ENCODE measurements at places on chromosomes 3 and 15. TPM values are rescaled to one million over a fixed set of nuclear protein-coding genes. Genes with fewer than 3 reads are reported as not detected.

- no peak for DNase-seq
- no peaks in the 10 kb centered on the region for H3K27me3 ChIP-seq
- no peak overlapping the region for H3K27ac ChIP-seq
- no peaks in the 10 kb centered on the region for H3K4me1 ChIP-seq
- H3K4me3 ChIP-seq, result no peak overlapping the region
- H3K36me3 ChIP-seq, result no peaks in the 10 kb centered on the region
These were observed 45.8 kb upstream of the FOXP1 start for GRCh38 chr3:71629289-71629688.

GRCh38 chr3:61323094-61323493, 71.8 kb upstream of the FHIT start:
- H3K27ac ChIP-seq, result no peak overlapping the region
- no peaks in the 10 kb centered on the region for H3K4me1 ChIP-seq
- H3K27me3 ChIP-seq, result no peaks in the 10 kb centered on the region
- no peak for DNase-seq
- H3K4me3 ChIP-seq, result no peak overlapping the region

The PCBP4 gene
- total RNA-seq, result 235 TPM

DNA sequence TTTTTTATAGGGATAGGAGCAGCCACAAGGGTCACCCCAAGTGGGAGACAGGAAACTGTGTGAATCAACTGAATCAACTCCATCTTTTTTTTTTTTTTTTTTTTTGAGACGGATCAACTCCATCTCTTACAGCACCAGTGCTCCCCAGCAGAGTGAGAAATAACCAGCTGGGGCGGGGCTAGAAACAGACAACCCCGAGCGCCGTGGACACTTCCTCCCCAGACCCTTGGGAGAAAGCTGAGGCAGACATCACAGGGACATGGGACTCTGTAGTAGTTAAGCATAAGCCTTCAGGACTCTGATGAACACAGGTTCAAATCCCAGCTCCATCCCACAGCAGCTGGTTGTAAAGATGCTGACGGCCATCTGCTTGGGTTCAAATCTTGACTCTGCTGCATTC, 75.4 kb downstream of the PRICKLE2 start:
- no peak overlapping the region for H3K27ac ChIP-seq
- peaks cover 22% of the 10 kb centered on the region for H3K4me1 ChIP-seq
- no peaks in the 10 kb centered on the region for H3K27me3 ChIP-seq
- no peak for DNase-seq

GRCh38 chr3:42216302-42216701, 49.7 kb downstream of the CCK start:
- H3K4me3 ChIP-seq, result no peak overlapping the region
- no peak for DNase-seq
- H3K27me3 ChIP-seq, result no peaks in the 10 kb centered on the region
- peaks cover 22% of the 10 kb centered on the region for H3K4me1 ChIP-seq
- H3K27ac ChIP-seq, result no peak overlapping the region

The ZBTB20 gene
- total RNA-seq, result 13.9 TPM

- H3K4me1 ChIP-seq, result peaks cover 7% of the 10 kb centered on the region
- H3K27me3 ChIP-seq, result no peaks in the 10 kb centered on the region
- H3K4me3 ChIP-seq, result no peak overlapping the region
- no peak for DNase-seq
- no peaks in the 10 kb centered on the region for H3K36me3 ChIP-seq
- no peak overlapping the region for H3K27ac ChIP-seq
These were observed 171.9 kb downstream of the FMN1 start for GRCh38 chr15:33022629-33023028.

GRCh38 chr3:25566358-25566920, 98.3 kb downstream of the TOP2B start:
- no peak overlapping the region for H3K27ac ChIP-seq
- peaks cover 11% of the 10 kb centered on the region for H3K4me1 ChIP-seq
- no peak for DNase-seq
- no peak overlapping the region for H3K4me3 ChIP-seq

DNA sequence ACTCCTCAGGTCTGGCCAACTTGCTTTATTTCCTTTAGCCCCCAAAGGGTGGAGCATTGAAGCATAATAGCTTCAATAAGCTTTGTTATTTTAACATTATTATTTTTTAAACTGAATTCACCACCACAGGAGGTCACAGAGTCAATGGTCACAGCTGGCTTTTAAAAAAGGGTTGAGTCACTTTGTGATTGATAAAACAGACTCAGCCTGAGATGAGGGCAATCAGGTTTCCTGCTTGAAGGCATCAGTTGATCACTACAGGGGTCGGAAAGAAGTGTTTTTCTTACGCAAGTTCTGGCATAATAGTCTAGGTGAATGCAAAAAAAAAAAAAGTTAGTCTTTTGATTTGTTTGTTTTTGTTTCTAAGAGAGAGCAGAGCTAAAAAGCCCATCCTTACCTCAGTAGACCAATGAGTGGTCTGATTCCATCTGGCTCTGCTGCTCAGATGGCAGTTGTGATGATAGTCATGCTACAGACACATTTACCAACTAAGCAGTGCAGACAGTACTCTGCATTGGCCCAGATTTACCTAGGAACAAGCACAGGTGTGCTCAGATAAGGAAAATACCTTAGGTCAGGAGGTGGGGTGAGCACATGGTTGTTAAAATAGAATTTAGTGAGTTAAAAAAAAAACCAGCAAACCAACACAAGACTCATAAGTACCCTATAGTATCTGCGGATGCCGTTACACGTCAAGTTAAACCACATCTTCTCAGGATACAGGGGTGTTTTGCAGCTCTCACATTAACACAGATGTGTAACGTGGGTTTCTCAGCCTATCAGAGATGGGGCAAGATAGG, 22.6 kb downstream of the ZNF80 start:
- no peaks in the 10 kb centered on the region for H3K36me3 ChIP-seq
- DNase-seq, result no peak
- H3K4me1 ChIP-seq, result no peaks in the 10 kb centered on the region
- H3K4me3 ChIP-seq, result no peak overlapping the region

DNA sequence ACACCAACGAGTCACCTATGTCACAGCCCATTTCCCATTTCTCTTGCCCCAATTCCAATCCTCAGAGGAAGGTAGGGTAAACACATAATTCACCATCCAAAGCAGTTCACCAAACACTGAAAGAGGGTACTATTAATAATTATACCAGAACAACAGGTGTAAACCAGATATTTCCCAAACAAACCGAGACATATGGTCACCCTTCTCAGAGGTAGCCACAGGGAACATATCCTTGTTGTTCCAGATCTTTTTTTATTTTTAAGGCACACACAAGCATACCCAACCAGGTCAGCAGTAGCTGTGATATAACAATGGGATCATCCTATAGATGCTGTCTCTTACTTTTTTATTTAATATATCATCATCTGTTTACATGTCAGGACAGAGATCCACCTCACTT, 24.7 kb downstream of the MAGI1 start:
- no peaks in the 10 kb centered on the region for H3K27me3 ChIP-seq
- no peaks in the 10 kb centered on the region for H3K36me3 ChIP-seq
- H3K4me1 ChIP-seq, result no peaks in the 10 kb centered on the region
- H3K27ac ChIP-seq, result no peak overlapping the region
- DNase-seq, result no peak
- no peak overlapping the region for H3K4me3 ChIP-seq

DNA sequence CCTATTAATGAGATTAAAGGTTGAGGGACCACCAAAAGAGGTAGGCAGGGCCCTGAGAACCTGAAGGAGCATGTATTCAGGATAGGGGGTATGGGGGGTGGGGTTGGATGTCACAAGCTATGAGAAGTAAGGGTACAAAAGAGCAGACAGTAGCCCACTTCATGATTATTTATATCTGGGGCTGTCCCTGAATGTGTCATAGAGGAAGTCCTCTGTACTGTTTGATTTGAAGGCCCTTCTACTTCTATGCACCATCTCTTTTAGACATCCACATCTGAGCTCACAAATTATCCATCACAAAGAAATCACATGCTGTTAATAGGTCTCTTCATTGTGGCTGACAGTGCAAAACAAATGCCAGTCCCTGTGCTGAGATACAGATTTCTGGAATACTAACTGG, 68.6 kb downstream of the FHIT start:
- no peak overlapping the region for H3K27ac ChIP-seq
- no peaks in the 10 kb centered on the region for H3K27me3 ChIP-seq
- no peaks in the 10 kb centered on the region for H3K36me3 ChIP-seq
- no peaks in the 10 kb centered on the region for H3K4me1 ChIP-seq
- DNase-seq, result no peak
- no peak overlapping the region for H3K4me3 ChIP-seq
